ENCODE measurements at places on chromosomes 4 and X. TPM values are rescaled to one million over a fixed set of nuclear protein-coding genes. Genes with fewer than 3 reads are reported as not detected.

- DNase-seq = no peak
These were observed 115.5 kb upstream of the MYOZ2 start for GRCh38 chr4:119020158-119020557.

GRCh38 chrX:42131856-42132255 is 208.5 kb upstream of the CASK start:
- DNase-seq = no peak

- DNase-seq = no peak
These were observed 550.5 kb upstream of the DIPK2B start for GRCh38 chrX:45751156-45751555.

DNA sequence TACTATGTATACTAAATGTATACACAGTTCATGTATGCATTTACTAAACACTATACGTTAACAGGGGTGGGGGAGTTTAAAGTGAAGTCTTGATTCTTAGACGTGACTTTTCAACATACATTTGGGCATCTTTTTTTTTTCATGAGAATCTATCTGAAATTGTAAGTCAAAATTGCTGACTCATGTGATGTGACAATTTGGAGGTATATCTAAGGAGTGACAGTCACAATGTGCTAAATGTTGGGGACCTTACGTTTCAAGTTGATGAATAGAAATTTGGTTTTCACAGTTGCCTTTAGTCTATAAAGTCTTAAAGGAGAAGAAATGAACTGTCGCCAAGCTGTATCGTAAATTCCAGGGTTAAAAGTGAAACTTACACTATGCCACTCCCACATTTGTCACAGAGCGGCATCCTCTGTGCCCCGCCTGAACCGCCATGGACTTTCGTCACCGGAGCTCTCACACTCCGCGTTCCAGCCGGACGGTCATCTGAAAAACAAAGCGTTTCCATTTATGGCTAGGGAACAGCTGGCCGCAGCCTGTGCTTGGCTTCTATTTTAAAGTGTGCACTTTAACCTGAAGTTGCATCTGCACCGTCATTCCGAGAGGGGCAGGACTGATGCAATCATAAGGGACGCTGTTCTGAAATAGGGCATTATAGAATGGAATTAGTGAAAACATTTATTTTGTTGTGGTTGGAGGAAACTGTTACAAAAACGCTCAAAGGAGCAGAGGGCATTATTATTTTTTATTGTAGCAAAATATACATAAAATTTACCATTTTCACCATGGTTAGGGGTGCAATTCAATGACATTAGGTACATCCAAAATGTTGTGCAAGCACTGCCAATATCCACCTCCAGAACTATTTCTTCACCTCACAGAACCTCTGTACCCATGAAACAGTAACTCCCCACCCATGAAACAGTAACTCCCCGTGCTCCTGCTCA is 30.9 kb downstream of the PDLIM3 start:
- DNase-seq = no peak

DNA sequence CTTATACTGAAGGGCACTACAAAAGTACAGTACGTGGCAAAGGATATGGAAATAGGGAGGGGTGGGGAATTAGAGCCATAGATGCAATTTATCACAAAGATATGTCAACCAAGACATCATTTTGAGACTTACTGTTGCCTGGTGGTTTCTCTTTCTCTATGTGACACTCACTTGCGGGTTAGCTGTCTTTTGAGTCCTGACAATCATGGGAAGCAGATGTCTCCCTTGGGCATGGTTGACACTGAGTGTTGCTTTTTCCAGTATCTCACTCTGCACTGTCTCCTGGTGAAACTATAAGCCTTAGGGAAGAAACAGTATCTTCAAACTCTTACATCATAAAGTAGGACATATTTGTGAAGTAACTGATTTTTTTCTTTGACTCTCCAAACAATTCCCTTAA is 383.5 kb upstream of the LCORL start:
- no peak for DNase-seq

Gene ZFYVE28
- 24.5 TPM for total RNA-seq

Gene PLAC1
- total RNA-seq = not detected

Gene EGF
- total RNA-seq = not detected

Gene RNF212
- 9.3 TPM for total RNA-seq

Gene GPM6B
- 9.1 TPM for total RNA-seq

Gene CT45A3
- not detected for total RNA-seq

Gene CT45A5
- not detected for total RNA-seq

Gene CNOT6L
- 21.3 TPM for total RNA-seq
